T follicular helper cell (primary cell): ENCODE measurements at places on chromosomes 16 and 17.

GRCh38 chr16:68046106-68046505, 23.0 kb downstream of the DUS2 start:
- DNase-seq, result no peak

DNA sequence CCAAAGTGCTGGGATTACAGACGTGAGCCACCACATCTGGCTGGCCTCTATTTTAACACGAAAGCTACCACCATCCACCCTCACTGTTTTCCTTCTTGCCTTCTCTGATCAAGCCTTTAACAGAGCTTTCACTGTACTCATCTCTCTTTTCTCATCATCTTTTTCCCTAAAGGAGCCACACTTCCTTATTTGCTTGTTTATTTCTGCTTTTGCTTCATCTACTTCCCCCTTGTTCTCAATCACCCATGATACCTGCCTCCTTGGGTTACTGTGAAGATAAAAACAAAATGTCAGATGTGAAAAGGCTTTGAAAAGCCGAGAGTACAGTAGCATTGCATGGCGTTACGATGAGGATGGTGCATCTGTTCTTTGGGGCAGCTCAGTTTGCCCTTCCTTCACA, 79.9 kb downstream of the ZNF18 start:
- no peak for DNase-seq

DNA sequence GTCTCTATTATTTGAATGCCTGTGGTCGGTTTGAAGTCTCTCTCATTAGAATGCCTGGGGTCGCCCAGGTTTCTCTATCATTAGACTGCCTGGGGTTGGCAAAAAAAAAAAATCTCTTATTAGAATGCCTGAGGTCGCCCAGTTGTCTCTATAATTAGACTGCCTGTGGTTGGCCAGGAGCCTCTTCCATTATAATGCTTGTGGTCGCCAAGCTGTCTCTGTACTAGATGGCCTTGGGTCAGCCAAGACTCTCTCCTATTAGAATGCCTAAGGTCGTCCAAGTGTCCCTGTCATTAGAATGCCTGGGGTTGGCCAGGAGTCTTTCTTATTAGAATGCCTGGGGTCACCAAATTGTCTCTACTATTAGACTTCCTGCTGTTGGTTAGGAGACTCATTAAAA, 2228.4 kb downstream of the TP53TG3F start:
- DNase-seq, result no peak

DNA sequence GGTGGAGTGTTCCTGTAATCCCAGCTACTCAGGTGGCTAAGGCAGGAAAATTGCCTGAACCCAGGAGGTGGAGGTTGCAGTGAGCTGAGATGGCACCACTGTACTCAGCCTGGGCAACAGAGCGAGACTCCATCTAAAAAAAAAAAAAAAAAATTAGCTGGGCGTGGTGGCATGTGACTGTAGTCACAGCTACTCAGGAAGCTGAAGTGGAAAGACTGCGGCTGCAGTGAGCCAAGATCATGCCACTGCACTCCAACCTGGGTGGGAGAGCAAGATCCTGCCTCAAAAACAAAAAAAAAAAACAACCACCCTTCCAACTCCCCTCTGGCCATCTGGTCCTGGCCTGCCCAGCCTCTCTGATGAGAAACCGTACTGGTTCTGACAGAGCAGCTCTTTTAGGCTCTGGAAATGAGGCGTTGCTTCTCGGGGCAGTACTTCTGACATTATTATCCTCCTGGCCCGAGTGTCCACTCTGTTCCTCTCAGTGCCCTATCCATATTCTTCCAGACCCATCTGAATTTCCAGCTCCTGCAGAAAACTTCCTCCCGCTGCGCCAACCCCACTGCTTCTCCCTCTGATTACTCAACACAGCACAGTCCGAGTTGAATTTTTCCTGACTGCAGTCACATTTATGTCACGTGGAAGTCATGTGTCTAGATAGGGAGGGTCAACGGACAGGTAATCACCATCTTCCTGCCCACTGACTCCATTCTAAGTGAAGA, 13.3 kb downstream of the GGA2 start:
- DNase-seq, result no peak

- no peak for DNase-seq
These were observed 20.8 kb downstream of the GOSR2 start for GRCh38 chr17:46943501-46944393.

GRCh38 chr16:47979616-47980182, 176.1 kb downstream of the ABCC12 start:
- DNase-seq, result no peak

GRCh38 chr16:15704545-15704987, 54.5 kb downstream of the NDE1 start:
- DNase-seq, result peak; percentile 59

DNA sequence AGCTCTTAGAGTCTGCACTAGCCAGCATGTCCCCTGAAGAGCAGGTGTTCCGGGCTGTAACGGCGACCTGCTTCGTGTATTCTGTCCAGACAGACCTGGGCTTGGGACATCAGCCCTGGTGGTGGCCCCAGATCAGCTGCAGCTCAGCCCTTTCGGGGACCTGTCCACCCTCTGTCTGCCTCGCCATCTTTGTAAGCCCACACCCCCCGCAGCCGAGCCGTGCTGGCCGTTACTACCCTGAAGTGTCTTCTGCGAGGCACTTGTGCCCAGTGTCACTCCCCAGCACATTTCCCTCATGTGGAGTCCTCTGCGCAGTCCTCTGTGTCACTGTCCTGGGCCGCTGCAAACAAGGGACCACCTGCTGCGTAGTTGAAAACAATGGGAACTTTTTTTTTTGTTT, 10.4 kb downstream of the CARD14 start:
- no peak for DNase-seq

GRCh38 chr17:17325228-17325627, 22.1 kb downstream of the NT5M start:
- no peak for DNase-seq

DNA sequence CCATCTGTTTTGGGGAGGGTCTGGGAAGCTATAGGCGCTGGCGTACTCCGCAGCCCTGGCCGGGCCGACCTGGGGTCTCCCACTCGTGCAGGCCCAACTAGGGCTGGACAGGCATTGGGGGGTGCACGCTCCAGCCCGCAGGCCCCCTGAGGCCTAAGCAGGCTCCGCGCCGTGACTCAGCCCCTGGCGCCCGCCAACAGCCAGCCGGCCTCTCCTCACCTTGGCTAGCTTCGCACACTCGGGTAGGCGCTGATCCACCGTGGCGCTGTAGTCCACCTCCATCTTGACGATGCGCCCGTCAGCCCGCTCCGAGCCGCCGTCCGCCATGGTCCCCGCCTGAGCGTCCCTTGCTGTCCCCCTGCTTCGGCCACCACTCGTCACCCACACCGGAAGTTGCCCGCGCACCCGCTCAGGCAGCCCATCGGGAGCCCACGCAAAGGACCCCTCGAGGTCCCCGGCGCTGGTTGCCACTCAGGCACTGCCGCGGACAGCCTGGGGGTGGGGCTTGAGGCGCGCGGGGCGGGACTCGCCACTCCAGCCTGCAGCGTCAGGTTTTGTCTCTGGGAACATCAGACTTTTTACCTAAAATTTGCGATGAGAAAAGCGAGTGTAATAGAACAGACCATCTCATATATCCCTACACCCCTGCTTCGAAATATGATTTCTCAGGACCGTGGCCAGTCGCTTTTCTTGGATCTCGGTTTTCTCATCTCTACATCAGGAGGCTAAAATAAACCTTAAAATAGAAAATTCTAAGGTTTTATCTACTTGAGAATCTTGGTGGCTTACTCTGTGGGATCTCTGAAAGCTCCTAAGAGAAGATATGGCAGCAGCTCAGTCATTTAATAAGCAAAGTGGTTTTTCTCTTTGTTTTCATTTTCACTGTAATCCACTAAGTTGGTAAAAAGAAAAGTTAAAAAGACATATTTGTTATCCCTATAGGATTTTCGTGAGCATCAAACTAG, at the start of gene PSMD12:
Gene PSMD12, minus strand, starts transcription at position 385 of the 965 bp plus-strand sequence. Its CDS starts 58 bp downstream, at position 327.
- peak; percentile 89 for DNase-seq

- no peak for DNase-seq
These were observed 443.3 kb downstream of the UTP18 start for GRCh38 chr17:51703361-51704341.

GRCh38 chr17:74775409-74776043, 619 bp downstream of the NAT9 start:
- DNase-seq, result no peak

DNA sequence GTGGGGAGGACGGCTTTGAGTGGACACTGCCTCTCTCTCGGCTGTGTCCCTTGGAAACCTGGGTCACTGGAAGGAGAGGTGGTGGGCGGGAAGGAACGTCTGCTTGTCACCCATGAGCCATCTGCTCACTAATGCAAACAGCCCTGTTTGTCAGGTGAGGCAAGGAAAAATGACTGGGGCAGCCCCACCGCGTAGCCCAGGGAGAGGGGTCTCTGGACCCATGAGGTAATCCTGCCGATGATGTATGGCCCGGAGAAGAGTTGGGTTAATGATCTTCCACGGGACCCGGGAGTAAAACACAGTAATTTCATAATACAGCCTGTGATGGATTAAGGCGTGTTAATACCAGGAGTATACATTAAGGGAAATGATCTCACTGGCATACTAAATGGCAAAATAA, 197.0 kb downstream of the CYLD start:
- DNase-seq, result no peak

- DNase-seq, result no peak
These were observed 2.0 kb upstream of the NDRG4 start for GRCh38 chr16:58497935-58498334.

DNA sequence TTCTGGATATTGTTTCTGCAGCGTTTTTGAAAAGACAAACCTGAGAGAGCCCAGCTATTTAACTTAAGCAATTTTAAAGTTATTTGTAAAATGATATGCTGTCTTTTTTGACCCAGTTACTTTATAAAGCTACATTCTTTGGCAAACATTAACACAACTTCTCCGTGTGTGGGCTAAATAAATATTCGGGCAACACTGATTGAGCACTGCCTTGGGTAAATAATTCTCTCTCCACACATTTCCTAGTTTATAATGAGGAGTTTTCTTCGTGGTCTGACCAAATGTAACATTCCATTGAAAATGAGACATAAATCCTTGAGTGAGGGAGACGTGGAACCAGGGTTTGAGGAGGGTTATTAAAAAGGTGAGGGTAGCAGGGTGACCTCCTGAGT, 142.8 kb downstream of the WWOX start:
- DNase-seq, result no peak

- DNase-seq, result no peak
These were observed 55.9 kb downstream of the NSRP1 start for GRCh38 chr17:30172560-30172959.

- DNase-seq, result no peak
These were observed 161.4 kb downstream of the LAT start for GRCh38 chr16:29146266-29146665.

DNA sequence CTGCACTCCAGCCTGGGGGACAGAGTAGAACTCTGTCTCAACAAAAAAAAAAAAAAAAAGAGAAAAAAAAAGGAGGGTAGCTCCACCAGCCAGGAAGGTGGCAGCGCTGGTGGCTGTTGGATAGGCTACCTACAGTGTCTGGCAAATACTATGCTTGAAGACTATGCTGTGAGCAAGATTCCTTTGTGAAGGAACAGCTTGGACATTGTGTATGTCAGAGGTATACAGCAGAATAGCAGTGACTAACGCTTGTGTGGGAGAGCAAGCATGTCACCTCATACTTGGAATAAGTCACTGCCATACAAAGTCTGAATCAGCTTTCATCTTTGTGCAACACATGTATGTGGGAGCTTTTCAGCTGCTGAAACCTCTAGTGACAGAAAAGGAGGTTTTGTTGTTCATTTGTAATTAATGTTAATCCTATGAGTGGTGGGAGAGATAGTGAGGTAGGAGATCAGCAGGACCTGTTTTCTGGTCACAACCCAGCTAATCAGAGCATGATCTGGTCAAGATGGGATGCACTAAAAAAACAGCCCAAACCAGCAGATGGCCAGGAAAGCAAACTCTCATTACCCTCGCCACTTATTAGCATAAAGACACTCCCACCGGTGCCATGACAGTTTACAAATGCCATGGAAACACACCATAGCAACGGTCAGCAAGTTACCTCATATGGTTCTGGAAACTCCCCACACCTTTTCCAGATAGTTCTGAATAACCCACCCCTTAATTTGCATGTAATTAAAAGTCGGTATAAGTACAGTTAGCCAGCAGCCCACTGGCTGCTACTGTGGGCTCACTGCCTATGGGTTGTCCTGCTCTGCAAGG, 6.8 kb upstream of the ITGAD start:
- DNase-seq, result no peak

DNA sequence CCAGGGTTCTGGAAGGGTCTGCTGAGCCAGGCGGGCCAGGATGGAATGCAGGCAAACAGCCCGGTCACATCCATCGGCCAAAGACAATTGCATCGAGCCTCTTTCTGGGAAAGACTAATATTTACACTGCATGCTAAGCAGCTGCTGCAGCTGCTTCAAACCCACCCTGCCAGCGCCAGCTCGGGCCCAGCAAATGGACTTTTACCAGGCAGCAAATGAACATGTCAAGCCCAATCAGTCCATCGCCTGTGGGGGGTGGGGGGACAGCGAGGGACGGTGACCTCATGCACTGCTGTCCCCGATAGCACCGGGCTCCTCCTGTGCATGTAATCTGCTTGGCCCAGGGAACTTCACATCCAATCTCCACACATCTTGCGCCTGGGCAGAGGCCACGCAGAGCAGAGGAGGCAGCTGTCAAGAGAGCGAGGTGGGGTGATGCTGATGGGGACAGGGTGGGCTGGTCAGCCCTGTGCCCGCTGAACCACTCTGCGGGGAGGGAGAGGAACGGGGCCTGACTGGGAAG, 39.4 kb upstream of the CDH5 start:
- no peak for DNase-seq

DNA sequence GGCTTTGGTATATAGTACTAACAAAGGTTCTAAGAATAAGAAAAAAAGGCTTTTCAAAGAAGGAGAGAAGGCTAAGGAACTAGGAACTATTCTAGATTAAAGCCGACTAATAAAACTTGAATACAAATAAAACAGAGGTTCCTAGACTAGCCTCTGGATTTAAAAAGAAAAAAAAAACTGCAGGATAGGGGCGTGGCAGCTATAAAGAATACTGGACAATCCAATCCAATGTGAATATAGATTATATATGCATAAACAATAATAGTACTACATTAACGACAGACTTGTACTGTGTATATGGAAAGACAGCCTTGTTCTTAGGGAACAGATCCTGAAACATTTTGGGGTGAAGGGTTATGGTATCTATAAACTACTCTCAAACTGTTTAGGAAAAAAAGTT, 23.9 kb upstream of the ANKFY1 start:
- DNase-seq, result no peak

DNA sequence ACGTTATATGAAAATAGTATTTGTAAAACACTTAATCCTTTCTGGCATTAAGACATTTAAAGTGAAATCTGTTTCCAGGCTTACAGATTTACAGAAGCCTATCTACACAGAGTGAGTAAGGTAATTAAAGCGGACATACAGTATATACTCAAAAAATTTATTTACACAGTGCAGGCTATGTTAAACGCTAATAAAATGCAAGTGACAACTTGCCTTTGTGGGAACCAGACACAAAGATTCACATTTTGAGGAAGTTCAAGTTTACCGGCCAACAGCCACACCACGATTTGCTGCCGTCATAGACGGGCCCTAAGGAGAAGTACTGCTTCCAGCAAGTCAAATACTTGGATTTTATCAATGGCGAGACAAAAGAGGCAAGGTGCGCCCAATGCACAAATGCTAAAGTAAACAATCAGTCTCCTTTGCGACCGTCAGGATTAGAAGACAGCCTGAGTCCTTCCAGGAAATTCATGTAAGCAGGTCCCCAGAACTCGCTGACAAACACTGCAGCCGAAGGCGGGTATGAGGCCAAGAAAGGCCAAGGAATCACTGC, 801 bp downstream of the VPS35 start:
- no peak for DNase-seq
